Panc1 (cell line): ENCODE measurements at places on chromosomes 3 and 15.

DNA sequence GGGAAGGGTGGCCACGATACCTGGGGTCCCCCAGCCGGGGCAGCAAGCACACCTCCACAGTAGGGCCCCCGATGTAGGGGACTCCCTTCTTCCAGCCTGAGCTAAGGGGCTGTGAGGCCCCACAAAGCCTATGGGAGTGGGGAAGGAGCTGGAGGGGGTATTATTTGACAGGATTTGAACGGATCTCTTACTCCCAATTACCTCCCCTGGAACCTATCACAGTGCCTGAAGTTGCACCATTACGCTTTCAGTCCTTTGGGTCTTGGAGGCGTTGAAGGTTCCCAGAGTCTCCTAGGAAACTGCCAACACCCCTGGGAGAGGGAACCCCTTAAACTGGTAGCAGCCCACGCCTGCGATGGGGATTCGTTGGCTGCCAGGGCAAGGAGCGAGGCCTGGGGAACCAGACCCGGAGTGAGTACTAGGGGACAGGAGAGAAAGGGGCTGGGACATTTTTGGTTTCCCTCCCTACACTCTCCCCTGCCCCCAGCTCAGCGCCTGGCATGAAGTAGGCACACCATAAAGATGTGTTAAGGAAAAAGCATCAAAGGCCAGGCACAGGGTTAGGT lies 409 bp upstream of the LHFPL4 start:
- DNase-seq = no peak

GRCh38 chr3:6062261-6063187 lies 798.4 kb upstream of the GRM7 start:
- DNase-seq = no peak

- DNase-seq = peak; percentile 8
These were observed 341.7 kb downstream of the CLSTN2 start for GRCh38 chr3:140276703-140277102.

GRCh38 chr3:143977341-143978262 lies 6.0 kb downstream of the DIPK2A start:
- DNase-seq = no peak

DNA sequence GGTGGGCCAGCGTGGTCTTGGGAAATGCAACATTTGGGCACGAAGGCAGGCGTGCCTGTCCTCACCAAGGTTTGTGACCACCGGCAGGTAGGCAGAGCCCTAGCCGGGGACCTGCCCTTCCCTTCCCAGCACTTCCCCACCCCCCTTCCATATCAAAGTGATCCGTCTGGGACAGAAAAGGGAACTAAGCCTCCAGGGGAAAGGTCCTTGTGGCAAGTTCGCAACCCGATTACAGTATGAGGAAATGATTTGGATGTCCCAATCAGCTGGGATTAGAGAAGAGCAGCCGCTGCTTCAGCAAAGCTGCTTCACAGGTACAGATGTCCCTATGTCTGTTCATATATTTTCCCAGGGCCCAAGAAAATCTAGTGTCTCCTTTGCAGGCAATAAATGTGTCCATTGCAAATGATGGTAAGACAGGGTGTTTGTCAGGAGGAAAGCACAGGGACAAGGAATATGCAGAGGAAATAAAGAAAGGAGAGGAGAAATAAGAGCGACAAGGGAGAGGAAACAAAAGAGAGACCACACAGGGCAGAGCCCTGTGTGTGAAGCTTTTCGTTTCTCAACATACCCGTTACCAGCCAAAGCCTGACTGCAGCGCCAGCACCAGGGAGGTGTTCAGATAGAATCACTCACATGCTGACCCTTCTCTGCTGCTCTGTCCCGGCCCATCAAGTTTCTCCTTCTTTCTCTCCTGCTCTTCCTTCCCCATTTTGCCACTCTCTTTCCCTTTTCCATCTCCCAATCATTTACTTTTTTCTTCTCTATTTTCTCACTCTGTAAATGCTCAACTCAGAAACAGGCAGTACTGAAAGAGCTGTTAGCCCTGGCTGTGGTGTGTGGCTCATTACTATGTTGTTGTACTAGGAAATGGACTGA lies 17.4 kb upstream of the SECISBP2L start:
- DNase-seq = no peak

DNA sequence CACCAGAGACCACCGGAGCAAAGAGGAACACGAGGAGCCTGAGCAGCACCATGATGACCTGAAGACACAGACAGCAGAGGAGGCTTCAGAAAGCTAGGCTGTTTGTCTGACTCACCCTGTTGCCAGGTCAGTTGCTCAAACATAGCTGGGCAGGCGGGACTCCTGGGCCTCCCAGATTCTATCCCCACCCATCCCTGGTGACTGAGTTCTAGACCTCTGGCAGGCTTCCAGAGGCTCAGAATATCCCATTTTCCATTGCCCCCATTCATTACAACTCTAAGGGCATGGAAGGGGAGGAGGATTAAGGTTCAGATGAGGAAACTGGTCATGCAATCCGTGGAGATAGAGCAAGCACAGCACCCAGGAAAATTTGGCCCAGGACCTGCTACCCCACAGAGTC lies at the start of gene CDHR4:
Gene CDHR4, minus strand, starts transcription at position 113 of the 400 bp plus-strand sequence. Its CDS starts 61 bp downstream, at position 52.
- no peak for DNase-seq

- DNase-seq = no peak
These were observed 1.6 kb downstream of the RFTN1 start for GRCh38 chr3:16511681-16512434.

DNA sequence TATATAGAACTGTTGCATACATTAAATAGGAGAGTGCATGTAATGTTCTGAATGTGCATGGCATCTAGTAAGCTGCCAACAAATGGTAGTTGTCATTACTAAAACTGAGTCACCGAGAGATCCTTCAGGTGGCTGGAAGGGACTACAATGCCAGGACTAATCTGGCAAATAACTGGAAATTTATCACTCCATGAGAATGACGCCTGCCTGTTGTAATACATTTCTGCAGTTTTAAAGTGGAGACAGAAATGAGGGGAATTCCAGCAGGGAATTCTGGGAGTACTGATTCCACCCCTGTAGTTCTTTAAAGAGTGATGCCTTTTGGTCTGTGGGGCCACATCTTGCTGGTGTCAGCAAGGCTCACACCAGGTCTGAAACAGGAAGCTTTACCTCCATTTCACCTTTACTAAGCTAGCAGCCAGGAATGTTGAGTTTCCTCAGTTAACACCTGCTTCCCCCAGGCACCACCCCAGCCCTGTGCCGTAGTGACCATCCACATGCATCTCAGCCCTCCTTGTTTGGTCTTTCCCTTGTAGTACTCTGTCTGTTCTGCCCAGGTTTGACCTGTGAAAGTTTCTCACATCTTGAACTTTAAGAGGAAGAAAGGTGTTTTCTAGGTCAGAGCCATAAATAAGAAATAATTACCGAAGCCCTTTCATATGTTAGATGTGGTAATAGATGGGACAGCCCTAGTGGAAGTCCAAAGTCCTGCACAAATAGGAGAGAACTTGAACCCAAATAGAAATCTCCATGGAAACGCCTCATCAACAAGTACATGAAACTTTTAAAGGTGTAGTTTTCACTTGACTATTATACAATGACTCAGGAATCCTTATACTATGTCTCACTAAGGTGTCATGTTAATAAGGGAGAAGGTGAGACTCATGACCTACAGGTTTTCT lies 56.7 kb upstream of the LMOD3 start:
- no peak for DNase-seq

DNA sequence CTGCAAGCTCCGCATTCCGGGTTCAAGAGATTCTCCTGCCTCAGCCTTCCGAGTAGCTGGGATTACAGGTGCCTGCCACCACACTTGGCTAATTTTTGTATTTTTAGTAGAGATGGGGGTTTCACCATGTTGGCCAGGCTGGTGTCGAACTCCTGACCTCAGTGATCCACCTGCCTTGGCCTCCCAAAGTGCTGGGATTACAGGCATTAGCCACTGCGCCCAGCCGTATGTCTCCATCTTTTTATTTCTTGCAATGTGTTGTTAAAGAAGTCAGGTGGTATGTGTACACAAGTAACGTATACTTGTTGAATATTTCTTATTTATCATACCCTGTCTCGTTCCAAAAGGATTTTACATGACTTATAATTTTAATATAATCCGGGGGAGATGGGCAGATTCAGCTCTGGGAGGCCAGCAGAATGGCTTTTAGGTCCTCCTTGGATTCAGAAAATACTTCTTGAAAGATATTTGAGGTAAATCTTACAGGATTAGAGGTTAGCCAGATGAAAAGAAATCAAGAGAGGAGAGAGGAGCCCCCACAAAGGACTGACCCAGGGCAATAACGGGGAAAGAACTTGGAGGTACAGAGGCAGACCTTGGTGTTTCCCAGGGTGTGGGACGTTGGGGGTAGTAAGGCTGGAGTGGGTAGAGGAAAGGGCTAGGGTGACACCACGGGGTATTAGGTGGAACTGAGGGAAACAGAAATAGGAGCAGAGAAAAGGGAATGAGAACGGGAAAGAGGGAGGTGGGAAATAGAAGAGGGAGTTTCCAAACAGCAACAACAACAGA lies 27.2 kb upstream of the MUC20 start:
- DNase-seq = no peak

DNA sequence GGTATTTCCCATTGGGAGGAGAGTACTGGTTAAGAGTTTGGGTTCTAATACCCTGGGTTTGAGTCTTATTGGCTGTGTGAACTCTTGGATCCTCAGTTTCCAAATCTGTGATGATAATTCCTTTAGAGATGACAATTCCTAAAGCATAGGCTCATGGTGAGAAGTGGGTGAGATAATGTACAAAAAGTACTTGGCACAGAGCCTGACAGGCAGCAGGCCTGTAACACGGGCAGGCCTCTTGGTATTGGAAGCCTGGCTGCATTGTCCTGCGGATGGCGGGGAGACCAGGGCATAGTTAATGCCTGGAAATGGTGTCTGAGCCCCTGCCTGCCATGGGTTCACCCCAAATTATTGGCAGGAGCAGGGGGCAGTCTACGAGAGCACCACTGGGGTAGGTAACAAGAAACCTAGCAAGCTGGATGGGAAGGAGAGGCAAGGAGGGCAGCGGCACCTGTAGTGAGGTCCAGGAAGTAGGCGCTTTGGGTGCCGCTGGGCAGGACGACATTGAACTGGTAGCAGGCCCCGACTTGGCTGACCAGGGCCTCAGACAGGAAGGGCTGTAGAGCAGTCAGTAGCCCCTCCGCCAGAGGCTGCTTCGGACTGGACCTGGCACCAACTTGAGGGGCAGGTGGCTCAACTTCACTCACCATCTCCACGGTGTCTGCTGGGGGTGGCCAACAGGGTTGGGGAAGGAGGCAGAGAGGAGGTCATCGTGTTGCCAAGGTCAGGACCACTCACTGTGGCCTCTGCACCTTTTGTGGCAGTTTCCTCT lies 7.7 kb downstream of the STOML1 start:
- no peak for DNase-seq

- no peak for DNase-seq
These were observed 7.0 kb upstream of the RNF111 start for GRCh38 chr15:58980351-58980939.

DNA sequence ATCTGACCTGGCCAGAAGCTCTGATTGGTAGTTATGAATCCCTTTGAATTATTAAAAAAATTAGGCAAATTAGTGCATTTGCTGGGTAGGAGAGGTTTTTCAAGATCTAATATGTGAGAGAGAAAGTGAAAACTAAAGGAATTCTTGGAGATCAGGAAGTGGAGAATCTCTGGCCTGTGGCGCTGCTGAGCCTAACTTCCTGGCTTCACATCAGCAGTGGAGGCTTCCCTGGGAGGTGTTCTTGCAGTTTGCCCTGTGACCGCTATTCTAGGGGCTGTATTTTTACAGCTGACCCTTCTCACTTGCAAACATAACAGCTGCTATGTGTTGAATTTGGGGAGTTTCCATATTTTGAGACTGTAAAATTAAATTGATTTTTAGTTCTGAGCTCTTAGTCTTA lies 166.4 kb downstream of the ATG7 start:
- no peak for DNase-seq

DNA sequence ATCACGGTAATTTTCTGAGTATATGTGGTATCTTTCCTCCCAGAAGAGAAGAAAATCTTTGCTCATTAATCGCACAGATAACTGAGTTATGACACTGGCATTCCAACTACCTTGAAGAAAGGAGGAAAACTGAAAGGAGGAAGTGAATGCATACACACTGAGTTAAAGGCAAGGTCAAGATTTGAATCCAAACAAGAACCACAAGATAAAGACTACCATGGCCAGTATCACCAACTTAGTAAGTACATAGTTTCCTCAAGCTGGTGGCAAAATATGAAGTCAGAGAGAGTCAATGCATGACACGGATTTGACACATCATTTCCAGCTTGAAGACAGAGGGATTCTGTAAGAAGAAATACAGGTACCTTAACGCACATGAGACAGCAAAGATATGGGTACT lies 287.5 kb downstream of the ULK4 start:
- no peak for DNase-seq

GRCh38 chr3:87298111-87298718 lies 21.8 kb upstream of the POU1F1 start:
- DNase-seq = no peak

GRCh38 chr3:126528800-126529541 lies 5.0 kb downstream of the CHST13 start:
- no peak for DNase-seq

- no peak for DNase-seq
These were observed 4.4 kb upstream of the CLEC3B start for GRCh38 chr3:45021524-45022297.

DNA sequence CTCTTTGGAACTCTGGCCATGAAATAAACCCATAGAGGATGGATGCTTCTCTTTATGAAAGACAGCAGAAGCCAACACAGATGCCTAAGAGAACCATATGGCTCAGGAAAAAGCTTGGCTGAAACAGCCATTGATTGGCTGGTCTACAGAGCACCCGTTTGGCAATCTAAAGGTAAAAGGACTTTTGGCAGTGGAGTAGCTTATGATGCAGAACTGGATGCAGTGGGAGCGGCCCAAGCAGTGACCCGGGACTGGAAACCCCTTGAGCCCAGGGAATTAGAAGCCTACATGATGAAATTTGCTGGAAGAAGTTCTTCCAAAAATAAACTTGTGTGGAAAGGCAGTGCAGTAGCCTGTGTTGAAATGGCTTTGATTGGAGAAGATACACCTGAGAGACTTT lies 360.2 kb downstream of the NR2F2 start:
- DNase-seq = no peak

DNA sequence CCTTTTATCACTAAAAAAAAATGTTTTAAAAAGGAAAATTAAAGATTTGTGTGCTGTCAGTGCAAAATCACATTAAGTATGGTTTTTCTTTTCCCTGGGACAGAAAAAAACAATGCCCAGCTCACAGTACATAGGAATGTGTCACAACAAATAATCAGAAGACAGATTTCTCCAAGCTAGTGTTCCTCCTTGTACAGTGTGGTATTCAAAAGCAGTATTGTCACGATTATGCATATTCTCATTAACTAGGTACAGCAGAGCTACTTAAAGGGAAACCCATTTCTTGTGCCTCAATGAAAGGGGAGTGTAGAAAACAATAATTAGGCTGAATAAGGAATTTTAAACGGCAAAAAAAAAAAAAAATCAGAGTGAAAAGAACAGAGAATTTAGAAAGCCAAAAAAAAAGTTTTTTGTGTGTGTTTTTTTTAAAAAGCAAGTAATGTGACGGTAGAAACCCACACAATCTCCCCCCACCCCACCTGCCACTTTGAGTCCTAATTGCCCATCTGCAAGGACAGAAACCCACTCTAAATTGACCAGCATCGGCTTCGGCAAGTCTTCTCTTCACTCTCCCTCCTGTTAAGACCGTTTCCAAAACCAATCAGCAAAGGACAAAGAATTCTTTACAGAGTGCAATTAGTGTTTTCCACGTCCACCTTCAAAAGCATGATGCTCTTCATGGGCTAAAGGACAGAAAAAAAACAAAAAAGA lies 41.0 kb downstream of the EIF4E3 start:
- DNase-seq = no peak

- DNase-seq = no peak
These were observed 8.6 kb upstream of the ISG20 start for GRCh38 chr15:88630141-88630721.
